ENCODE measurements at places on chromosomes 2 and 18. TPM values are rescaled to one million over a fixed set of nuclear protein-coding genes. Genes with fewer than 3 reads are reported as not detected.

GRCh38 chr2:45394216-45394615 lies 216.9 kb downstream of the SRBD1 start:
- DNase-seq = no peak

PDE1A gene
- 0.08 TPM for total RNA-seq

UGT1A4 gene
- total RNA-seq = not detected

GRCh38 chr2:8247905-8248622 lies 433.8 kb upstream of the ID2 start:
- no peak for DNase-seq

DNA sequence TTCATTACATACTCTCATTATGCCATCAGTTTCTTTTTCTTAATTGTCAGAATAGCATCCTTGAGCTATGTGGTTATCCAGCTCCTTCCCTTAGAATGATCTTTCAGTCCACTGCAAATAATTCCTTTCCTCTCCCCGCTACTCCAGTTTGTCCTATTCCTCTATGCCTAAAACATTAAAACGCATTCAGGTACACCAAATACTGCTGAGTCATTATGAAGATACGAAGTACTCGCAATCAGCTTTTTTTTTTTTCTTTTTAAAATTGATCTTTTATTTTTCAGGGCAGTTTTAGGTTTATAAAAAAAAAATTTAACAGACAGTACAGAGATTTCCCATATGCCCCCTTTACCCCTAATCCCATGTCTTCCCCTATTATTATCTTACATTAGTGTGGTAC lies 164.8 kb upstream of the TMEM200C start:
- DNase-seq = no peak

DNA sequence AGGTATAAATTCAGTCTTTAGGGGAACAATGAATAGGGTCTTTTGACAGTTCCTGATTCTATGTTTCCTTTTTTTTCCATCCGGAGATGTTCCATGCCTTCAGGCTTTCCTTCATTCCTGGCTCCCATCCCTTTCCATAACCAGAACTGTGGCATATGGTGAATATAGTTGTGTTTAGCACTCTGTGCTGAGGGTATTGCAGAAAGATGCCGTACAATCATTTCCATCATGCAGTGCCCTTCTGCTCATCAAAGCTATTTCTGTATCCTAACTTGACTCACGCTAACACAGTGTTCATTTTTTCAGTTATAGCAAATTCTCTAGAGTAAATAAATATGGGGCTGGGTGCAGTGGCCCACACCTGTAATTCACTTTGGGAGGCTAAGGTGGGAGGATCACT lies 131.9 kb upstream of the EML6 start:
- DNase-seq = no peak

TEKT4 gene
- total RNA-seq = not detected

DNA sequence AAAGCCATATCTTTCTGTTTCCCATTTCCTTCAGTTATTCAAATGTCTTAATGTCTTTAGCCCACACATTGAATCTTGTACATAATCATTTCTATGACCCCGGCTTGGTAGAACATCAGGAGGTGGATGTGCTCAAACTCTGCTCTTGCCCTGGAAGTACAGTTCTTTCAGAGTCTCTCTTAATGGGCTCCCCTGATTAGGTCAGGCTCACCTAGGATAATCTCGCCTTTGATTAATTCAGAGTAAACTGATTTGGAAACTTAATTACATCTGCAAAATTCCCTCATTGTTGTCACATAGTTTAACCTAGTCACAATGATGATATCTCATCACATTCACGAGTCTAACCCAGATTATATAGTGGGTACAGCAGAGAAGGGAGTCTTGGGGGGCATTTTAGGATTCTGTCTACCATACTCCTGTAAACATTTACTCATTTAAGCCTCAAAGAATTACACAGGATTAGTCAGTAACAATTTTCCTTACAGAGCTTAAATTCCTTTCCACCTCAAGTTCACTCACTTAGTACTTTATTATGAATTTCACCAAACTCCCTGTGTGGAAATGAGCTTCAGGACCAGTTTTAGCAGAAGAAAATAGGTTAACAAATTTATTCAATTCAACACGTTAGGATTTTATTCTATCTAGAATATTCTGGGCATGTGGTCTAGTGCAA lies 135.5 kb downstream of the FHOD3 start:
- DNase-seq = no peak

DNA sequence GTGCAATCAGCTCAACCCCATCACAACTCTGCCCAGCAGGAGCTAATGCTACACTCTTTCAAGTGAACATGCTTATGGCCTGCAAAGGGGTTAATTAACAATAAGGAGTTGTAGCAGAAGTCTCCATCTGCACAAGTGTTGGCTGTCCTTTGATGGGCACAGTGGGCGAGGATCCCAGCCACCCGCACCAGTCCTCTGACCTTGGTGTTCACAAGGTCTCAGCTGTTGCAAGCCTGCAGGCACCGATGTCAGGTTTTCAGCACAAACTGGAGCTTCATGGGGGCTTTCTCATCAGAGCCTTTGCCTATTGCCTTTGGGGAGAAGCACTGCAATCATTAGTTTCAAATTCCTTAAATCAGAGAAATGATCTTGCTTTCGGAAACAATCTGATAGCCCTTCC lies 60.9 kb upstream of the TMEM178A start:
- DNase-seq = no peak

RND3 gene
- total RNA-seq = 259 TPM

LCT gene
- not detected for total RNA-seq

DNA sequence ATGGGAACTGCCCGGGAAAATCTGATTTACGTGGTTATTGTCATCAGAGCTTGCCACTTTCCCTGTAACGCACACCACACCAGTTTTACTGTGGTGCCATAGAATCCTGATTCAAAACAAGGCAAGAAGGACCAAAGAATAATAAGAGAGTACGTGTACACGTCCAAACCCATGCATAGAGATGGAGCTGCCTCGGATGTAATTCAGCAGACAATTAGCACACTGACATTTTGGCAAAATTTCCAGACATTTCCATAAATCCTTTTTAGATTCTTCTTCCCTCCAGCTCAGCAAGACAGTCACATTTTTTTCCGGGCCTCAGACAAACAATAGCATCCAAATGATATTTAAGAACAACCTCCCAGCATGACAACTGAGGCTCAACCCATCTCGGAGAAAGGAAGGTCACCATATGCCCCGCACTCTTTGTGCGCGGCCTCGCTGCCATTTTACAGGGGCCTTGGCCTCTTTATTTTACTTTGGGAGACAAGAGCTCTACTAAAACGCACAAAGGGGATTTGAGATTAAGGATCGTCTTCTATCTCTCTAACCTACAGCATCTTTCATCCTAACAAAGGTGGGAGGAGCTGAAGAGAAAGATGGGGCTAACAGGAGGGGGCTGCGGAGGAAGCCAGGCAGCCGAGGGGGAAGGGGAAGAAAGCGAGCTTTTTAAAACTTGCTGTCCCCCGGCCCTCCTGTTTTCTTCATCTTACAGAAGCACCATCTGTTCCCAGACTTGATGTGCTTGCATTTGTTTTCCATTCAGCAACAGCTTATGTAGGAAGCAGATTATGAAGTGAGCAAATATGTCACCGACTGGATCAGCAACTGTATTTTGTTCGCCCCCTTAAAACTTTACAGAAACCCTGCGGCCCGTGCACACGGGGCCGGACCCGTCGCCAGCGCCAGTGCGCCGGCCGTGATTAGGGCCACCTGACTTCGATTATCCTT lies 61.0 kb downstream of the CDCA7 start:
- DNase-seq = no peak

DNA sequence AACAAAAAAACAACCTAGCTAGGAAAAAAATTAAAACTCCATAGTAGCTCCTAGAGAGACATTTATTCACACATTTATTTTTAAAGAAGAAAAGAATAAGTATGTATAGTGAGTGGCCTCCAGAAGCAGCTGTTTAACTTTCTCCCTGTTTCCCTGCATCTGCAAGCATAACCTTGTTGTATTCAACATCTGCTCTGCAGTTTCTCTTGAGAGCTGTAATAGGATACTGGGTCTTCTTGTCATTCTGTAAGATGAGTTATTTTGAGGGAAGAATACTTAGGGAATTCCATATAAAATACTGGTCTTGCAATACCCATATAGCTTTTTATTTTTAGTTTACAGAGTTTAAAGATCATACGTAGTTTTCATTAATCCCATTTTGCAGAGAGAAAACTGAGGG lies 246.6 kb downstream of the LRRTM1 start:
- DNase-seq = no peak

LAMA3 gene
- total RNA-seq = 126 TPM

- no peak for DNase-seq
These were observed 356.2 kb upstream of the SMIM21 start for GRCh38 chr18:75783566-75784281.

MTIF2 gene
- 34.8 TPM for total RNA-seq

GRCh38 chr2:99637159-99637697 lies 147.4 kb upstream of the REV1 start:
- DNase-seq = no peak

GRCh38 chr2:190050001-190050400 lies 12.5 kb downstream of the MSTN start:
- DNase-seq = no peak

ABCA12 gene
- total RNA-seq = 9.3 TPM

DNA sequence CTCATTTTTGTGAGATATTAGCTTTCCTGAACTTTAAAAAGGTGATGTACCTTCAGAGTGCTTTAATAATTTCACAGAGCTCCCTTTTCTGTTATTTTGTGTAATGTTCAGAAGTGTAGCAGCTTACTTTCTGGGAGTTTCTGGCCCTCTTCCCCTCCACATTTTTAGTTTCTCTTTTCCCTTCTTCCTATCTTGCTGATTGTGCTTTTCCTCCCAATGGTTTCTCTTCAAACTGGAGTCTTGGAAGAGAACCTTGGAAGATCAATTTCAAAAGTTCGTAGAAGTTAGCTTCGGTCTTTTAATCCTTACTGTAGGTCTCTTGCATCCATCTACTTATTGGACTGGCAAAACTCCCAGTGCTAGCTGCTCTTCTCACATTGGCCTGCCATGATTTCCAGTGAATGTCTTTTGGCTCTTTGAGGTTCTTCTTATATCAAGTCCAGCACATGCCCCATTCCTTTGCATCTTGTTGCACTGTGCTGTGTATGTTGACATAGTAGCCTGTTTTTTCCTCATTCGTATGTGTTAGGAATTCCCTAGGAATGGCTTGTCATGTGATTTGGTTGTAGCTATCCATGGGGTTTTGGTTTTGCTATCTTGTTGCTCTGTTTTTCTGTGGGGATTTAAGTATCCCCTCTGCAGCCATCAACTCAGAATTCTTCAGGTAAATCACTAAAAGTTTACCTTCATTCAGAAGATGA lies 7.8 kb downstream of the CCNT2 start:
- DNase-seq = no peak

CDH2 gene
- total RNA-seq = 196 TPM

- no peak for DNase-seq
These were observed 311.7 kb upstream of the PKDCC start for GRCh38 chr2:41736105-41736567.

APOB gene
- not detected for total RNA-seq

UGT1A1 gene
- not detected for total RNA-seq

DNA sequence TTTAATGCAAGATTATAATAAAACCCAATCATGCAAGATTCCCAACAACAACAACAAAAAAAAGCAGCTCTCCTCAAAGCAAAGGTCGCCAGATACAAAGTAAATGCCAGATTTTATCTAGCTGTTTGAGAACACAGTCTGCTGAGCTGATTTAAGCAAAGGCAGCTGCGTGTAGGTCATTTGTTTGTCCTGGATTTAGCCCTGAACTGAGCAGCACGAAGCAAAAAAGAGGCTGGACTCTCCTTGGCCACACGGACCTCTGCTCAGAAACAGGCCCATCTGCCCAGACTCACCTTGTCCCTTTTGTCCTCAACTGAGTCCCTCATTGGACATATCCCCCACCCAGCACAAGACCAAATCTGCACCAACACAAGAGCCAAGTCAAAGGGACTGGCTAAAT lies 91.5 kb downstream of the PID1 start:
- no peak for DNase-seq

DNA sequence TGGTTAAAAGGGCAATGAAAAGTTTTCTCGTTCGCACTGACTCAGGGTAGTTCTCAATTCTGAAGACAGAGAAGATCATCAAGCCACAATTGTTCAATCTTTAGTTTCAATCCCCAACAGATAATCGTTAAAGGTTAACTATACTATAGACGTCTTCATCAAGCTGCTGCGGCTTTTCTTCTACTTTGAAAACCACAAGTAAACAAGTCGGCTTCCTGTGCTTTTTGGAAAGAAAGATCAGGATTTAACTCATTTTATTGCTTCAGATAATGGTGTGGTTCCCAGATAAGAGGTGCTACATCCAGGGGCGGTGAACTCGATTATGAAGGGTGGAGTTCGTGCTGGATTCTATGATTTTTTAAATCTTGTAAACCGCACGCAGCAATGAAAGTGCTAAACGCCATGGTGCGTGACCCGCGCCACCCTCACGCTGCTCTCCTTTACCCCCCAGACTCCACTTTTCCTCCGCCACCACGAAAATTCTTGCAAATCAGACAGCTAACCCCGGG lies 545 bp upstream of the CDCA7 start:
- DNase-seq = no peak

GRCh38 chr2:238573916-238574315 lies 147.2 kb downstream of the ASB1 start:
- DNase-seq = no peak
